H4 (cell line): ENCODE measurements at places on chromosomes 13 and 19. TPM values are rescaled to one million over a fixed set of nuclear protein-coding genes. Genes with fewer than 3 reads are reported as not detected.

The CD209 gene
- total RNA-seq = 0.10 TPM in 1 of 2 replicates, not detected in the other

The TEX29 gene
- total RNA-seq = not detected in 2 replicates

- no peak for DNase-seq
Measured at GRCh38 chr13:48569104-48569666, 36.3 kb upstream of the RCBTB2 start.

DNA sequence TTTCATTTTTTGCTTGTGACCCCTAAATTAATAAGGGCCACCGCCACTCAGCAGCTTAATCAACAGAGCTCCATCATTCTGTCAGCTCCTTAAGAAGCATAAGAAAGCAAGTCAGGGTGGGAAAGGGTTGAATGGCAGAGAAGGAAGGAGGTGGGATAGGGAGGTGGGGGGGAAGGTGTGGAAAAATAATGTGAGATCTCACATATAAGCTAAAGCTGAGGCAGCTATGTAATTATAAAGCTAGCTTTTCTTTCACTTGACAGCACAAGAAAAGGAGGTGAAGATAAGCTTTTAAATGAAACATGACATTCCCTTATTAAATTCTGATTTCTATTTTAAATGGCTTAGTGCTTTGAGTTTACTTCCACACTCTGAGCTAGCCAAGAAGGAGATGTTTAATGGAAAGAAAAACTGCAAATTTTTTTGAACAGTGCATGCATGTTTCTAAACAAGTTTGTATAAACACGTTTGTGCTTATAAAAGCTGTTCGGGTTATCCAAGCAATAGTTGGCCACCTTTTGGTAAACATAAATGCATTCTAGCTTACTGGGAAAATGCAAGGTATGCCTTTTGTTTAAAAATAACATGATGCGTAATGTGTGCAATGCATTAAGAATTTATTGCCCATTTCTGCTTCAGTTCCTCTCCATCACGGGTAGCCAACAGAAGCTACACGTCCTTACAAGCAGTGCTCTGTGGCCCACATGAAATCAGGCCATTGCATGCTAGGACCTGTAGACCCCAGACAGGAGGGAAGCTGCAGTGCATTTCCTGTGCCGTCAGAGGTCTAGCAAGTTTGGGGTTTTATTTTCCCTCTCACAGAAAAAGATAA is 96.2 kb downstream of the LHFPL6 start:
- peak; percentile 14 for DNase-seq

DNA sequence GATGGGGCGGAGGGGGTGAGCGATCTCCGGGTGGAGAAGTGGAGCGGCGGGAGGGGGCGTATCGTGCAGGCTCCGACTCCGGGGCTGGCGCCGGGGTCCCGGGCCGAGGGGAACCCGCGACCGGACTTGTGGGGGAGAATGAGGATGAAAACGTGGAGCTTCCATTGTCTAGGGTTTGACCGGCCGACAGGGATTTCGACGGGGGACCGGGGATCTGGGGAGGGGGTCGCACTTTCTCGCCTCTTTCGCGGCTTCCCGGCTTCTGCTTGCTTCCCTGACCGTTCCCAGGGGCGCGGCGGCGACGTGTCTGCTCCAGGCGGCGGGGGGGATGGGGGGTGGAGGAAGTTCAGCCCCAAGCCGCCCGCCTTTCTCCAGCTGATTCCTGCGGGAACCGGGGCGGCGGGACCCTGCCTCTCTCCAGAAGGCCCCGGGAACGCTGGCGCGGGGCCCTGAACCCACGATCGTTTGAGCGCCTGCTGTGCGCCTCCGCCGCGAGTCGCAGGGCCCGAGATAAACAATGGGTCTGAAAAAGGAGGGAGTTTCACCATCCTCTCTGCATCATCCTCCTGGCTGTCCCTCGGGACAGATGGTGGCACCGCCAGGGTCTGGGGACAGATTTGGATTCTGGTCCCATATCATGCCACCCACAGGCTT is 790 bp downstream of the TPM4 start:
- peak; percentile 31 for DNase-seq

DNA sequence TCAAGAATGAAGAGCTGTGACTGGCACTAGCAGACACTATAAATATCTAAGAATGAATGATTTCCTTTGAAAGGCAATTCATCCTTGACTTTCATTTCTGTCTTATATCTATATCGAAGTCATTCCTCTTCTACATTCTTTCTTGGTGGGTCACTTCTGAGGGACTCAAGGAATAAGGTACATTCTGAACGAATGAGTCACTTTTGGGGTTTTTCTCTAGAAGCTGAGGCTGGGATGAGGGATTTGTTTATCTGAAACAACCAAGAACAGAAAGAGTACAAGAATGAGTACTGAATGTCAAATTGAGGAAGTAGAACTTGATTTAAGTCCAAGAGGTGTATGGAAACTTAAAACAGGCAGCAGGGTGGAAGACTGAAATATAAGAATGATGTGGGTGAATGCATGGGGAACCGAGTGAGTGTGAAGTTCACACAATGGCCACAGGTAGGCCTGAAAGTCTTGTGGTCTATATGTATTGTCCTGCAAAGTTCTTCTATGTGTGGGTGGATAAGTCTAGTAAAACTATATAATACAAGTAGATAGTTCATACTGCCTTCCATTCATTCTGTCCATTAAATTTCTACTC is 343.9 kb downstream of the OXGR1 start:
- peak; percentile 31 for DNase-seq

DNA sequence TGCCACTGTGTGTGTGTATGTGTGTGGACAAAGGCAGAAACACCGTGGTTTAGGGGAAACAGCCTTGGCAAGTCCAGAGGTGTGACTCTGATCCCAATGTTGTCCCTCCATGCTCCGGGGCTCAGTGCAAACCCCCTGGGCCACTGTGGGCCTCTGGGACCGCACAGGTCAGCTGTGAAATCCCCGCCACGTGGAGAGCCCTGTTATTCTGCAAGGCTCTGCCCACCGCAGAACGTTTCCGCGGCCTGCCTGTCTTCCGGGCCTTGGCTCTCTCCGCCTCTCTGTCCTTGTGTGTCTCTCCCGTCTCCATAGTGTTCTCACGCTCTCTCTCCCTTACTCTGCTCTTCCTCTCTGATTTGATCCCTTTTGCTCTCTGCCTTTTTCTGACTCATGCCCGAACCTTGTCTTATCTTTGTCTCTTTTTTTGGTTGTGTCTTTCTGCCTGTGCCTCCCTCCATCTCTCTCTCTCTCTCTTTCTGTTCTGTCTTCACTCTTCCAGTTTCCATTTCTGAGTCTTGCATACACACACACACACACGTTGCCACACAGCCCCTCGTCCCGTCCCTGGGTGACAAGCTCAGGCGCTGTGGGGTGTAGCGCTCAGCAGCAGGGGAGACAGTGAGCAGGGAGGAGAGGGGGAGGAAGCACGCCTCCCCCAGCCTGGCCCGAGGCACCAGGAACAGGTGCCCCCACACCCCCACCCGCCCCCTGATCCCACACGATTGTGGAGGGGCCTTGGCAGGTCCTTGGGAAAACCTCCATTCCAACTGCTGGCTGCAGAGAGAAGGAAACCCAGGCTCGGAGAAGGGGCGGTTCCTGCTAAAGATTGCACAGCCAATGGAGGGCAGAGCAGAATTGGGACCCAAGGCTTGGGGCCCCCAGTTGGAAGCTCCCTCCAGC is 3.0 kb downstream of the TTYH1 start:
- DNase-seq = no peak

DNA sequence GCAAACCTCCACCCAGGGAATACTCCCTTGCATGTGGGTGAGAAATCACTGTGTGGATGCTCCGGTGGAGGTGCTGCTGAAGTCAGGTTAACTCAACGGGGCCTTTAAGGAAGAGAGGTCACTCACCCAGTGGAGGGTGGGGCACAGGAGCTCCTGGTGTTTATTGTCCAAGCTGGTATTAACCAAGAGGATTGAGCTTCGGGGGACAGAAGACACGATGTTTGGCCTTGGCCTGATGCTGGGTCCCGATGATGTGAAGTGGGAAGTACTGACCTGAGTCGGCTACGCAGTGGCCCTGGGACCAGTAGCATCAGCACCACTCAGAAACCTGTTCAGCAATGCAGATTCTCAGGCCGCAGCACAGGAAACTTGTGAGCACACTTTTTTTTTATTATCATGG is 85.7 kb upstream of the WASF3 start:
- DNase-seq = no peak
